Stimulated activated CD4-positive, alpha-beta T cell treated with anti-CD3 and anti-CD28 coated beads, TNF-alpha, amount 100 ng/mL, for 4 hours (primary cell): ENCODE measurements at places on chromosomes 1 and 21.

- no peak for DNase-seq
These were observed 23.7 kb upstream of the TADA1 start for GRCh38 chr1:166899769-166900168.

GRCh38 chr1:232600424-232601258 lies 29.3 kb downstream of the SIPA1L2 start:
- no peak for DNase-seq

GRCh38 chr1:110312188-110313121 lies 26.7 kb upstream of the RBM15 start:
- peak; percentile 39 for DNase-seq

DNA sequence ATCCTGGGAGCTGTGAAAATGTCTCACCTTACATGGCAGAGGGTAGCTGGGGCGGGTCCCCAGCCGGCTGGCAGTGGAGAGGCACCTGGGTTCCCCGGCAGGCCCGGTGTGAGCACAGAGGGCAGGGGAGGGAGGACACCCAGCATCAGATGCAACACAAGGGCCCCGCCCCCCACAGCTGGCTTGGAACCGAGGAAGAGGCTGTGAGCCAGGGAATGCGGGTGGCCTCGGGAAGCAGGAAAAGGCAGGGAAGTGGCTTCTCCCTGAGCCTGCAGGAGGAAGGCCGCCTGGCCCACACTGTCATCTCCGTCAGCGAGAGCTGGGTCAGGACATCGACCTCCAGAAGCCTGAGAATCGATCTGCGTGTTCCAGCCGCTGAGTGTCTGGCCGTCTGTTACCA lies 87.3 kb downstream of the SIK1 start:
- no peak for DNase-seq

DNA sequence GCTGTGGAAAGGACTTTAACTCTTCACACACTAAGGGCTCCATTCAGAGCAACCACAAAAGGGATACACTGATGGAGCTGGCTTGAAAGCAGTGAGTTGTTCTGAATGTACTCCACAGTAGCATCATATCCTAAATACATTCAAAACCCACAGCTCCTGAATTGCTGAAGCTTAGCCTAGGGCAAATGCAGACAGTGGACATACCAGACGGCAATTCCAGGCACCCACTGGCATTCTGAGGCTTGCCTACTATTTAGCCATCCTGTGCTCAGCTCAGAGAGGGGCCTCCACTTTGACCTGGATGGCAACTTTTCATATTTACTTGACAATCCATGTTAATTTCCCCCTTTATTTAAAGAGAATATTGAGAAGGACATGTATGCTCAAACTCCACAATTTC lies 303.5 kb downstream of the NTNG1 start:
- DNase-seq = no peak

DNA sequence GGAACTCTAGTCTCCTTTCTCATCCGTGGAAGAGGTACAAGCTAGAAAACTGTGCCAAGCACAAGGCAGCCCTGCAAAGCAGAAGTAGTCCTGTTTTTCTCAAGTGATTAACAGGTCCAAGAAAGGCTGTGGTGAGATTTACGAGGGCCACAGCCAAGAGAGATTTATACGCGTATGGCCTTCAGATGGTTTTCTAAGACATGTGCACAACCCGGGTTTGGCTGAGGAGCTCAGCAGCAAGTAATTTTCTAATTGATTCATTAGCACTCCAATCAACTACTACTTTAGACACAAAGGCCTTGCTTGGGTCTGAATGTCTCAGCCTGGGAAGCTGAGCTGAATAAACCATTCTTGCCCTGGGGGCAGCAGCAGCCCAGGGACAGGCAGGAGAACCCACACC lies 55.8 kb downstream of the SSBP3 start:
- DNase-seq = no peak

GRCh38 chr1:201274616-201275252 lies 8.6 kb upstream of the PKP1 start:
- no peak for DNase-seq

GRCh38 chr1:25579292-25580252 lies 36.2 kb downstream of the LDLRAP1 start:
- no peak for DNase-seq

- no peak for DNase-seq
These were observed 415.5 kb downstream of the DPYD start for GRCh38 chr1:97505289-97505688.

DNA sequence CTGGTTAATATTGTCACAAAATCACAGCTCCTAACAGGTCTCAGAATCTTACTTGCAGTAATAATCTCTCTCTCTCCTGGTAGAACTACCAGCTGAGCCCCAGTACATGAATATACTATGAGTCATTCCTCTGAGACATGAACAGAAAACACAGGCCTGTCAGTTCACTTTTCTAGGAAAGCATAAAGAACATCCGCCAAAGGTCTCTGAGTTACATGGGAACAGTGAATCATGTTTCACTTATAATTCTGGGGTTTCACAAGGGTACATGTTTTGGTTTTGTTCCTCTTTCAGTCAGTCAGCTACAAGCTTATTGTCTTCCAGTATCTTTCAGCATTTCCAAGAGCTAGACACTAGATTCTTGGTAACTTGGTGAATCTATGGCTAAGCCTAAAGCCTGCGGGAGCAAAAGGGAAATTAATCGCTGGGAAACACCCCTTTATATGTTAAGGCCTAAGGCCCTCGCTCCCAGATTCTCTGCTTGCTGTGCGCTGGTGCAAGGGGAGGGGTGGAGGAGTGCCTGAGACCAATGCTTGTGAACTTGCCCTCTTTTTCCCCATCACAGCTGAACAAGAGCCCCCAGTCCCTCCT lies 31.7 kb downstream of the IFNGR2 start:
- no peak for DNase-seq

GRCh38 chr1:3003941-3004270 lies 17.4 kb upstream of the ACTRT2 start:
- no peak for DNase-seq

- no peak for DNase-seq
These were observed 1.7 kb downstream of the TRABD2B start for GRCh38 chr1:47995306-47996050.

DNA sequence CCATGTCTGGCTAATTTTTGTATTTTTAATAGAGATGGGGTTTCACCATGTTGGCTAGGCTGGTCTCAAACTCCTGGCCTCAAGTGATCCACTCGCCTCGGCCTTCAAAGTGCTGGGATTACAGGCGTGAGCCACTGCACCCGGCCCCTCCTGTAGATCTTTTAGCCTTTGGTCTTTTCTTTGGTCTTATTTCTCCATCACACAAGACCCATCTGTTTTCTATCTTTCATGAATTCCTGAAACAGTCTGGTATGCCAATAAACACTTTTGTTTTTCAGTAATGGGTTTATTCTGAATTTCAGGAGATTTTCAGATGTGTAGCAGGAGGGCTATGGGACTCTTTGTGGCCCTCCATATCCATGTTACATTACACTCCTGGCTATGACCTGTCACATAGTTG lies 23.2 kb downstream of the ERRFI1 start:
- no peak for DNase-seq

- no peak for DNase-seq
These were observed 126.3 kb downstream of the ADGRL4 start for GRCh38 chr1:78880223-78880622.

DNA sequence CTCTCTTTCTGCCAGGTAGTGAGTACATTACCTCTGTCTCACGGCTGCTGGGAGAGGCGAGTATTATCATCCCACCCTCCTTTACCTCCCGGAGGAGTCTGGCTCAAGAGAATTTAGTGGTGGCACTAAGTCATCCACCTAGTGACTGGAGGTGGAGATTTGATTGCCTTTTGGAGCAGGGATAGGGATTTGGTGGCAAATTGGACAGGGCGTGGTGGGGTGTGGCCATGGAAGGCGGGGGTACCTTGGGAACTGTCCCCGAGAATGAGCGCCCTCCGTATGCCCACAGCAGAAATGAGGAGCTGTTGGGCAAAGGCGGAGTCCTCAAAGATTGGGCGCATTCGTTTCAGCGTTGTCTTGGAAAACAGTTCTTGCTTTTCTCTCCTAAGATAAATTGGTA lies 32.1 kb upstream of the HMGN1 start:
- DNase-seq = no peak

DNA sequence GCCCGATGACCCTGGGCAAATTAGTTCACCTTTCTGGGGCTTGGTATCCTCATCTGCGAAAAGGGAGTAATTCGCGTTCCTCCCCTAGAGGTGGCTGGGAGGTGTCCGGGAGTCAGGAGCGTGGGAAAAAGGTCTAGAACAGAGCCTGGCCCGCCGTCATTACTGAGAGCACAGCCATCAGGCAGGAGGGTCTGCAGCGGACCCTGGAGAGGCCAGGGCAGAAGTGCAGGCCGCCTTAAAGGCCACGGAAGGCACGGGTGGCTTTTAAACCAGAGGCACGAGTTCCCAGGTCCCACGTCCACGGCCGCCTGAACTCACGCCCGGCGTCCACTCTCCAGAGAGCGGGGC lies 850 bp downstream of the PANK4 start:
- DNase-seq = no peak

- DNase-seq = no peak
These were observed 102.8 kb downstream of the RHOU start for GRCh38 chr1:228837817-228838716.

DNA sequence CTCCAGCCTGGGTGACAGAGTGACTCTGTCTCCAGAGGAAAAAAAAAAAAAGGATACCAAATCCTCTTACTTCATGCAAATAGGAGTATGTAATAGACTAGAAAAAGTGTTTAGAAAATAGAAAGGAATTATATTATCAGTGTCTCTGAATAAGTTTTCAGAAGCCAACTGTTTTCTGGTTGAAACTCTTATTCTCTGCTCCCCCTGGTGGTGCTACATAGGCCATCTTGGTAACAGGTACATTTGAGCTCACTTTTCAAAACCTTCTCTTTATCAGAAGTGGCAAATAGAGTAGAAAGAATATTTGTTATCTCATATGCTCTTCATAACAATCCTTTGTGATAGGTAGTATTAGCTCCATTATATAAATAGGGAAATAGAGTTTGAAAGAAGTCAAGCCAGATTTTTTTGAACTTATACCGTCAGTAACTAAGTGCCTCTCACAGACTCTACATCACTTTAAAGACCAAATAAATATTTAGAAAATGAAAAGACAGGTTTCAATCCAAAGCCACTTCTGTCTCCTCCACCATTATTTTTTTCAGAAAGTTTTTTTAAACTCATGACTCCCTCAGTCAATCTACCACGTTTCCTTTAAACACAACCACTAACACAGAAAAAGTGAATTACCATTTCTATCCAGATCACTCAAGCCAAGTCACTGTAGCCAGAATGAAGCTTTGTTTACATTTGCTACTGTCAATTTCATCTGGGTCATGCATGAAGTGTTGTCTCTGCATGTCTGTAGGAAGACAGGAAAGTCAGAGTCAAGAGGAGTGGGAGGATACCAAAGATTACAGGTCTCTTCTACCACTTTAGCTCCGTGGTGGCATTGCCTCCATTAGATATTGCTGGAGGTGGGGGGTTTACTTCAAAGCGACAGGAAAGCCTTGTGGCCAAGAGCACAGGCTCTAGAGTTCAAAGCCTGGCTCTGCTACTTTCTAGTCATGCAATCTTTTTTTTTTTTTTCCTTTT lies 45.6 kb downstream of the IL23R start:
- no peak for DNase-seq

DNA sequence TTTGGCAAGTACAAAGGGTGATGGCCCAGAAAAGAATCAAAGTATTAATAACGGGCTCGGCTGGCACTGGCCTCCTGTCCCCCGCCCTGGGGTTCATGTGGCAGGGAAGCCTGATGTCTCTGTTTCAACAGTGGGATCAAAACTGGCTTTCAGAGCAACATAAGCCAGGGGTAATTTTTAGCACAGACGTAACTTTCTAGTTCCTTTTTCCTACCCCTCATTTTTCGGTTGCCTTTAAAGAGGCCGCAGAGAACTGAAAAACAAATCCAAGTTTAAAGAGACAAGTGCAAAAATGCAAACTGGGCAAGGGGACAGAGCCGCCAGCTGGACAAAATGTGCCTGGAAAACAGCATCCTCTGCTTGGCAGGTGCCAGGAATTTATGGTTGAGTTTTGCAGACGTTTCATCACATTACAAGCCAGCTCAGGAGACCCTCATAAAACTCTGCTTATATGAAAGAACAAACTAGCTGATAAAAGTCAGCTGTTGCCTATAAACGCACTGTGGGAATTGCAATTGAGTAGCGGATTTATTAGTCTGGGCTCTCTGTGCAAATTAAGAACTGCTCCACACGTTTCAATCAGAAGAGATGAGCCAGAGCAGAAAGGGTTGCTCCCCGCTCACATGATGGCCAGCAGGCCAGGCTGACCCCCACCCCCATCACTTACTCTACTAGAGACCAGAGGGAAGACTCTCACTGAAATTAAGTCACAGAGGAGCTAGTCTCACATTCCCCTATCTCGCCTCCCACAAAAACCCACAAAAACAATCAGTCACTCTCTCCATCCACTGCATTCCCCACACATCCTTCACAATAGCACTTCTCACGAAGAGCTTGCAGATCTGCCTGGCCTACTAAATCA lies 15.8 kb upstream of the CDCA8 start:
- no peak for DNase-seq

GRCh38 chr1:205477759-205478247 lies 22.0 kb upstream of the BLACAT1 start:
- DNase-seq = no peak

GRCh38 chr1:189779034-189779433 lies 698.6 kb downstream of the BRINP3 start:
- DNase-seq = no peak

GRCh38 chr1:224615861-224616755 lies at the start of gene CNIH3:
Gene CNIH3, plus strand, starts transcription at chr1:224616317. Its CDS starts 858 bp downstream, at chr1:224617175.
- DNase-seq = no peak

- no peak for DNase-seq
These were observed 56.7 kb upstream of the B3GALT5 start for GRCh38 chr21:39555911-39556590.

DNA sequence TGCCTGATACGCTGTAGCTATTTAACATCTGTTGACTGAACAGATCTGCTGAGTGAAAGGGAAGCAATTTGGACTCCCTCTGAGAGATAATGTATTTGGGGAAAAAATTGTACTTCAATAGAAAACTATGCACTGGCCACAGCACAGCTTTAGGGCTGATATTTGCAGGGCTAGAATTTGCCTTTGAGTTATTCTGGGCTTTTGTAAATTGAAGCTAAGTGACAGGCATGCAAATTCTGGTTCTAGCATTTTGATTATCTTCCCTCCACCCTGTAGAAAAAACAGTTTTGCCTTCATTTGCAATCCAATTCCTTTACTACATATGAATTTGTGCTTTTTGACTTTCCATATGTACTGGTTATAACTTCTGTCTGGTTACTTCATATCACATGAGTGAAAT lies 7.9 kb downstream of the KYAT3 start:
- no peak for DNase-seq

DNA sequence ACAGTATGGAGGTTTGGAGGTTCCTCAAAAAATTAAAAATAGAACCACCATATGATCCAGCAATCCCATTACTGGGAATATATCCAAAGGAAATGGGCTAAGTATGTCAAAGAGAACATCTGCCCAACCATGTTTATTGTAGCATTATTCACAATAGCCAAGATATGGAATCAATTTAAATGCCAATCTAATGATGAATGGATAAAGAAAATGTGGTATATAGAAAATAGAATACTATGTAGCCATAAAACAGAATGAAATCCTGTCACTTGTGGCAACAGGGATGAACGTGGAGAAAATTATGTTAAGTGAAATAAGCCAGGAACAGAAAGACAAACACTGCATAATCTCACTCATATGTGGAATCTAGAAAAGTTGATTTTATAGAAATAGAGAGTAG lies 201.7 kb upstream of the AJAP1 start:
- no peak for DNase-seq

- no peak for DNase-seq
These were observed 107.0 kb upstream of the HMCN1 start for GRCh38 chr1:185627171-185627570.
